ENCODE measurements at places on chromosomes 1 and 21.

DNA sequence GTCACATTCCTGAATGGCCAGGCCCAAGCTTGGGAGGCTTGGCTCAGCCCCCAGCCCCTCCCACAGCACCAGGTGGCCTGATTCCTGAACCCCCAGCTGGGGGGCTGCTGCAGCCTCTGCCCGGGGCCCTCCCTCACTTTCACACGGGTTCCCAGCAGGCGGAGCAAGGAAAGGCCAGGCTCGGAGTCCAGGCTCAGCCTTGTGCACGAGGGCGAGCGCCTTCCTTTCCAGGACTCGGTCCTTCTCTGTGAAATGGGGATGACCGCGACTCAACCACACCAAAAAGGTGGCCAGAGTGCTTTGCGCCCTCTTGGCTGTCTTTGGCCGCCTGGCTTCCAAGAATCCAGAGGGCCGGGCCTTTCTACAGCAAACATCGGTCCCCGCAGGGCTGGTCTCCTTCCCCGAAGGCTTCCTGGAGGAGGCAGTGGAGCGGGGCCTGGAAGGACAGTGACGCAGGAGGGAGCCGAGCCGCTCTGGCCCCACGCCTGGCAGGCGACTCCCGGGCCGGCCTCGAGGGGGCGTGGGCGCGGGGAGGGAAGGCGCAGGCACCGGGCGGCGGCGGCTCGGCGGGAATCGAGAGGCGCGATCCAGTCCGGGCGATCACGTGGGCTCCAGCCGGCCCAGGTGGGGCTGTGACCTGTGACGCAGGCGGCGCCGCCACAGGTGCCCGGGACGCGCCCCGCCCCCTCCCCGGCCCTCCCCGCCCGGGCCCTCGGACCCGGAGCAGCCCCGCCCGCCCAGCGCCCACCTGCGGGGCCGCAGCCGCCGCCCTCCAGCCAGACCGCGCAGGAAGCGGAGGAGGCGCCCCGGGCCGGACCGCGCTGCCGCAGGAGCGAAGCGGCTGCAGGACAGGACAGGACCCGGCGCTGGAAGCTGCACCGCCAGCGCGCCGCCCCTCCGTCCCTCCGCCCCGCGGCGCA, at the start of gene ARHGEF16:
Gene ARHGEF16 (plus strand): TSS at position 775 of the 920 bp plus-strand sequence. CDS start 8,420 bp downstream, outside the sequence.
- no peak for DNase-seq

- DNase-seq, result no peak
Observed at GRCh38 chr21:43866659-43867331, 1.8 kb downstream of the AGPAT3 start.

DNA sequence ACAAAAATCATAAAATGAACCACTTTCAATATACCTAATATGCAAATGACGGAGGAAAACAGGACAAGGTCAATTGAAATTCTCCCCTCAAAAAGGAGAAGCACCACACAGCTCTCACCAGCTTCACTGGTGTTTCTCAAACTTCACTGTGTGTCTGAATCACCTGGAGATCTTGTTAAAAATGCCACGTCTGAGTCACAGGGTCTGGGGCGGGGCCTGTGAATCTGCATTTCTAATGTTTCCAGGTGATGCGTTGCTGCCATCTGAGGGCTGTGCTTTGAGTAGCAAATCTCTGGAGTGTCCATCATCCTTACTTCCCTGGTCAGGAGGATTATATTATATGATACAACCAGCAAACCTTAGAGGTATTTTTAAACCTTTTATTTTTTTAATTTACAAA, 9.0 kb downstream of the CLDN19 start:
- DNase-seq, result peak; percentile 28

DNA sequence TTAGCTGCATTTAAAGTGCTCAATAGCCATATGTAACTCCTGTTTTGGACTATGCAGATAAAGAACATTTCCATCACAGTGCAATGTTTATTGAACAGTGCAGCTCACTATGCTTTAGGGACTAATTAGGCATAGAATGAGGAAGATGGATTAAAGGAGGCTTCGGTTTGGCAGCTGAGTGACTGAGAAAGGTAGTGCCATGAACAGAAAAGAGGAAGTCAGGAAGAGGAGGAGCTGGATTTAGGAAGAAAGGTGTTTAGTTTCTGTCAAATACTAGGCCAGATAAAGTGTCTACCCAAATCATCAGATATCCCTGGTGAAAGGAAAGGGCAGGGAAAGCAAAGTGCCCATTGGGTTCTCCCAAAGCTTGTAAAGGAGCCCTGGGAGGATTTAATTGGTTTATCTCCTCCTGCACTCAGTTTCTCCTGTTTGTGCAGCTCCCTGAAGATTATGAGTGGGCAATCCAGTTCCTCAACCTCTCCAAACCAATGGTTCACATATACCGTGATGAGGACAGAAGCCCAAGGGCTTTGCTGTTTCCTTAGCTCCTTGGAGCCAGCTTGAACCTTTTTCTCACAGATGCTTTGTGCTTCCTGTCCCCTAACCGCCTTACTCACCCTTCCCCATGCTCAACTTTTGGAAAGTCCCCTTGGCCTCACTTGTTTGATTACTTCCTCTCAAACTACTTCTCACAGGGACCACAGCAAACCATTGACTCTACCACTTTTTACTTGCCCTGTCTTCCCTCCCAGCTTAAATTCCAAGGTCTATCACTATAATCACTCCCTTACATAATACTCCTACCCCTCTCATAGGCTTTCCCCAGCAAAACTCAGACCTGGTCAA, 3.5 kb upstream of the RAP1A start:
- DNase-seq, result no peak

- no peak for DNase-seq
Observed at GRCh38 chr1:89732206-89732605, 88.6 kb upstream of the LRRC8D start.

- no peak for DNase-seq
Observed at GRCh38 chr1:86430376-86430775, 6.4 kb downstream of the CLCA2 start.

GRCh38 chr1:30449428-30450147, 273.8 kb downstream of the MATN1 start:
- peak; percentile 66 for DNase-seq
